ENCODE measurements at places on chromosomes 5 and 9.

- no peak for DNase-seq
Measured at GRCh38 chr9:755454-756381, 85.8 kb upstream of the DMRT1 start.

- DNase-seq = no peak
Measured at GRCh38 chr9:35870351-35870923, at the start of gene OR13J1. OR13J1 (minus strand) TSS chr9:35870401; CDS start chr9:35870401, 0 bp downstream.

- no peak for DNase-seq
Measured at GRCh38 chr5:5658226-5658625, 235.7 kb downstream of the ICE1 start.

- DNase-seq = peak; percentile 25
Measured at GRCh38 chr5:122192497-122193496, 63.5 kb downstream of the ZNF474 start.

DNA sequence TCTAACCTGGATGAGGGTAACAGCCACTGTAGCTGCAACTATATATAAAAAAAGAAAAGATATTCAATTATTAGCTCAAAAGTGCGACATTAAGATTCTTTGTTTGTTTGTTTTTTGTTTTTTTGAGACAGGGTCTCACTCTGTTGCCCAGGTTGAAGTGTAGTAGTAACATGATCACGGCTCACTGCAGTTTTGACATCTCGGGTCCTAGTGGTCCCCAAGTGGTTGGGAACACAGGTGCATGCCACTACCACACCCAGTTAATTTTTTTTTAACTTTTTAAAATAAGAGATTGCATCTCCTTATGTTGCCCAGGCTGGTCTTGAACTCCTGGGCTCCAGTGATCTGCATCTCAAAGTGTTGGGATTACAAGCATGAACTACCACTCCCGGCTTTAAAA lies 61.8 kb downstream of the MEF2C start:
- DNase-seq = no peak

- no peak for DNase-seq
Measured at GRCh38 chr5:152593388-152593787, 188.3 kb upstream of the NMUR2 start.

DNA sequence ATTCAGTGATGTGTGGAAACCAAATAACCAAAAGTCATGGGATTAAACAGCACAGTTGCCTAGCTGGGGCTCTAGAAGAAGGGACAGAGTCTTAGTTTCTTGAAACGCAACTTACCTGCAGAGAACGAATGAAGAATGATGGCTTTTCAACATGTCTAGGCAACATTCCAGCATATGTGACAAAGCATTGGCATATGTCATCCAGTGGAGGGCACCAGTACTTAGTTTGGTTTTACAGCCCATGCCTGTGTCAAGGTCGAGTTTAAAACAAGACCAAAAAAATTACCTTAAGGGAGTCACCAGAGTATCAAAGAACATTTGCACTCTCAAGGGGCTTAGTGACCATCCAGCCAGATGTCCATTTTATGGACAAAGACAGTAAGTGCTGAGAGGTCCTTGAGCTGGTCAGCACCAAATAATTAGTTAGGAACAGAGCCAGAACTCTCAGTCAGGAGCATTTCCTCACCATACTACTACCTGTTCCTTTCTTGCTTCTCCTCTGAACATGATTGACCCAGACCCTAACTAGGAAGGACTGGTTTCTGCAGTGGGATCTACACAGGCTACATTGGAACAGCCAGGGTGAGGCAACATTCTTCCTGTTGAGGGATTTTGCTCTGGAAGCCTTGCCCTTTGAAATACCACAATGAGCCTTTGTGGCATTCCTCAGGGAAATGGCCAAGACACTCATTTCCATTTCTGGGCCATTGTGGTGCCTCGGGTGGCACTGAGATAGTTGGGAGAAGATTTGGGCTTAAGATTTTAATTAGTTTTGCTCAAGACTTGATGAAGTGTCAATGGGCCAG lies 75.4 kb upstream of the ANKH start:
- DNase-seq = no peak

GRCh38 chr5:89706731-89707130 lies 702.8 kb downstream of the CETN3 start:
- DNase-seq = no peak

DNA sequence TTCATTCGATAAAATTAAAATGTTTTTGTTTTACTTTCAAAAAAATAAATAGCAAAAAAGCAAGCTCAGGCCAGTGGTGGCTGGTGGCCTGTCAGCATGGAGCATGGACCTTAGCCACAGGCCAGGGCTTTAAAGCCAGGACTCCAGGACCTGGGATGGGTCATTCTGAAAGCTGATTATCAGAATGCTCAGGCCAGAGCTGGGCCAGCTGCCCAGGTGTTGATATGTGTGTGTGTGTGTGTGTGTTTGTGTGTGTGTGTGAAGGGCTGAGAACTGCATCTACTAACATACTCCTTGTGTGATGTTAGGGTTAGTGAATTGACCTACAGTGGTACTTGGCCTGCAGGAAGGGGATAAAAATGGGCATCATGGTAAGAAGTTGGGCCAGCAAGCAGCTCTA lies 21.5 kb downstream of the PALM2AKAP2 start:
- no peak for DNase-seq

DNA sequence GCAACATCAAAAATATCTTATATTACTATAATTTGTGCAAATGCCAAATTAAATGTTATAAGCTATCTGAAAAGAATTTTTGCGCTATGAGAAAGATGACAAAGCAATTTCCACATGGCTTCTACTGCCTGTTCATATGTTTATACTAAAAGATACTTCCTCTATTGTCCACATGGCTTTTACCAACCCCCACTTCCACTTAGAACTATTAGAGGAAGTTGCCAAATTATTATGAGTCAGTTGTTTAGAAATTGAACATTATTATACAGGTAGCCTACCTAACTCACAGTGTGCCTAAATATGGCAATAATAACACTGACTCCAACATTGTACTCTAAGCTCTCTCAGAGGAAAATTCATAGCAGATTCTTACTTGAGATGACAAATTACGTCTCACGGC lies 37.6 kb upstream of the SLC27A6 start:
- no peak for DNase-seq

GRCh38 chr5:120632430-120632829 lies 168.3 kb downstream of the PRR16 start:
- no peak for DNase-seq

DNA sequence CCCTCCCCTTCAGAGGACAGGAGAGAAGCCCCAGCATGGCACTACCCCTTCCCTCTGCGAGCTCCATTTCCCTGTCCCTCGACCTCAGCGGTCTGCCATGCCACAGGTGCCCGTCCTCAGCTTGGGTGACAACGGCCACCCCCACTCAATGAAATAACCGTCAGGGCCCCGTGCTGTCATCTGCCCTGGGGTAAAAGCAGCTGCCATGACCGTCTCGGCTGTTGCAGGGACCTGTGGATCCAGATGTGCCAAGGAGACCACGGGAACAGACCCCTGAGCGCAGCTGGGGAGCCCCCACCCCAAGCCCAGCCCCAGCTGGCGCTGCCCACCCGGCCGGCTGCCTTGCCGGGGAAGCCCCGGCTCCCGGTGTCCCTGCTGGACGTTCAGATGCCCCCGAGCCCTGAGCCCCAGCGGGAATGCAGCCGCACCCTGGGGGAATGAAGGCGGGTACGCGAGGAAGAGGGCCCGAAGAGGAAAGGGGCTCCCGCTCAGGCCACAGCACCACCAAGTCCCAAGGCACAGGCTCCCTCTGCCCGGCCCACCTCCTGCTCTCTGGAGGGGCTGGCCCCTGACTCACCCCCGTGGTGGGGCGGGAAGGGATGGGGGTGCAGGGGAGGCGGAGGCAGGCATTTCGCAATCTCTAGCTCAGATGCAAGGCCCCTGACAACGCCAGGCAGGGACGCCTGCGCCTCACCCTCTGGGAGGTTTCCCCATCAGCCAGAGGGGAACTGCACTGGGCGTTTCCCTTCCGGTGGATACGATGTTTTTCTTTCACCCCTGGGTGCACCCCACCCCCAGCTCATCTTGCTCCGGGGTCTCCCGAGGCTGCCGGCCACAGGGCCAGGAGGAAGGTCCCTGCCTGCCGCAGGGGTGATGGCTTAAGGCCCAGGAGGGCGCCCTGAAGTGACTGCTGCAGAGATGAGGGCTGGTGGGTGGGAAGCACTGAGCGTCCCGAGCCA lies 49.2 kb downstream of the NACC2 start:
- DNase-seq = no peak

DNA sequence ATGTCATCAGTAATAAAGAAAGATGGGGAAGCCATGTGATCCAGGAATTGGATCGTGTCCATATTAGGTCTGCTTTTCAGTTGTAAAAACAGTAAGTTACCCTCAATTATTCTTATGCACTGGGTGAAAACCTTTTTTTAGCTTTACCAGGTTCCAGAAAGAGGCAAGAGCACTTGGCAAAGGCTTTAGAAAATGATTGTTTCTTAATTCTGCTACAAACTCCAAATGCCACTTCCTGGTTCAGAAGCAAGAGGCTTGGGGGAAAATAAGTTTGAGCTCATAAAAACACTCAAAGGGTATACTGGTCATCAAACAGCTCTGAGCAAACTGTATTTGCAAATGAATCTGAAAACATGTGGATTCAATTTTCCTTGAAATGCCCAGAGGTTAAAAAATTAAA lies 615.6 kb downstream of the EBF1 start:
- DNase-seq = no peak

- no peak for DNase-seq
Measured at GRCh38 chr9:91555132-91555531, 131.5 kb upstream of the NFIL3 start.

GRCh38 chr5:150043657-150044328 lies 42.6 kb downstream of the CSF1R start:
- no peak for DNase-seq

DNA sequence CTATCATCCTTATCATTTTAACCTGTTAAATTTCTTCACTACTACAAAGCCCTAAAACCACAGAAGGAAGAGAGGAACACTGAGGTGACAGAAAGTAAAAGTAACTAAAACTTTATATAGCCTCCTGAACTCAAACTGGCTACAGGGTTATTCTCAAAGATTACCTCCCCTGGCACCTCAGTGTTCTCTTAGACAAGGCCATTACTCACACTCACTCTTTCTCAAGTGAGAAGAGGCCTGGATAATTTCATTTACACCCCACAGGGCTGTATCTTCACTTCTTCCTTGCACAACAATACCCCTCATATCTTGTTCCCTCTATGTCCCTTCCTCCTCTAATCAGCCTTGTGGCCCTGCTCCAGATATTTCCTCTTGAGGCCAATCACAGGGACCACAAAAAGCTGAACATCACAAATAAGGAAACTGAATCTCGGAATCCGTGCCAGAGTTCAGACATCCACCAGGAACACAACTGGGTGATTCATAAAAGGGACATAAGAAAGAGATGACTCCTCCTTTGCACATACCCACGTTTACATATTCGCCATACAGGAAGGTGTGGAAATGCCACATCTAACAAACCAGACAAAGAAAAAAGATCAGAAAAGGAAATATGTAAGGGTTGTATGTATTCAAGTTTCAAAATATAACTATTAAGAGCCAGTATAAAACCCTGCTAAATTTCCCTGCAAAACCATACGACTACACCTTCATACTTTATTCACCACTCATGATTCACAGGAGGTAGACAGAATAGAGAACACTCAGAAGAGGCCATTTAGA lies 1.7 kb upstream of the KLHL3 start:
- no peak for DNase-seq

DNA sequence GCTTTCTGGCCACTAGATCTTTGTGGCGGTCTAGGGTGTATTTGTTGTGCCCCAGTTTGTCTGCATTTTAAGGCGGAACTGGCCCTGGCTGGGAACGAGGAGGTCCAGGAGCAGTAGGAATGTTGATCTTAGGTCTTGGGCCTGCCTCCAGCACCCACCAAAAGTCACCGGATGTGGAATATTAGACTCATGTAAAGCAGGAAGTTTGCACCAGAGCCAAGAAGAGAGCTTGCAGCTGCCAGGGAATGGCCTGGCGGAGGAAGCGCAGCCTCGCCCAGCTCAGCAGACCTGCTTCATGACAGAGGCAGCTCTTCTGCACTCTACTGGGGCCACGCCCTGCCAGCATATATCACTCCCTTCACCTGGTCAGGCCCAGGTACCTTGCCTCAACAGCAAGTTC lies 3.3 kb downstream of the GPX3 start:
- no peak for DNase-seq

DNA sequence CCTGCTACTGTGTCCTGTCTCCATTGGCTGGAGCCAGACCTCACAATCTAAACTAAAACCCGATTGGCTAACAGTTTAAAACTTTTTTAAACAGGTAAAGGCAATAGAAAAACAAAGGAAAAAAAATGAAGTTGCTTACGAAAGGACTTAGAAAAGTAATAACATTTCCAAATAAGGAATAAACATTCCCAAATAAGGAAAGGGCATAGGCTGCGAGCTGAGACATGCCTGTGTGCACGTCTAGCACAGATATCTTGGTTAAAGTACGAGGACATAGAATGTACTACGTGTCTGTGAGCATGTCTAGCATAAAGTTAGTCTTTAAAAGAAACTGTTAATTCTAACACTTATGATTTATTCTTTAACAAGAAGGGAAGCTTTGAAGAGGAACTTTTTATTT lies 15.3 kb upstream of the FAM120A start:
- DNase-seq = no peak

DNA sequence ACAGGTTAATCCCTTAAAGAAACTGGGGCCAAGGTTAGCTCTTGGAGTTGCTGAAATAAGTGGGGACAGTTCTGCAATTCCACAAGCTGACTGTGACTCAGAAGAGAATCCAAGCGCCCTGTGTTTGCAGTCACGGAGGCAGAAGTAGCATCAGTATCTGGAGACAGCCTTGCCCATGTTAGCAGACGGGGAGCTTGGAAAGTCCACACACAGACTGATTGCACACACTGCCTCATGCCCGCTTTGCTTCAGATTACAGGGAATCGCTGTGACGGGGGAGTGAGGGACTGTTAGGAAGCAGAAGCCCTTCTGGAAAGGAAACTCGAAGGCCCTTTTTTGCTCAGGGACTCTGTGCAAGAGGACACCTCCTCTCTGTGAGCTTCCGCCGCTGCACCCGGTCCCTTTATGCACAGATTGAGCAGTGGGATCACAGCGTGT lies 30.9 kb upstream of the PPP1R26 start:
- DNase-seq = no peak

GRCh38 chr5:164364237-164365208 lies 859.1 kb downstream of the MAT2B start:
- DNase-seq = no peak

DNA sequence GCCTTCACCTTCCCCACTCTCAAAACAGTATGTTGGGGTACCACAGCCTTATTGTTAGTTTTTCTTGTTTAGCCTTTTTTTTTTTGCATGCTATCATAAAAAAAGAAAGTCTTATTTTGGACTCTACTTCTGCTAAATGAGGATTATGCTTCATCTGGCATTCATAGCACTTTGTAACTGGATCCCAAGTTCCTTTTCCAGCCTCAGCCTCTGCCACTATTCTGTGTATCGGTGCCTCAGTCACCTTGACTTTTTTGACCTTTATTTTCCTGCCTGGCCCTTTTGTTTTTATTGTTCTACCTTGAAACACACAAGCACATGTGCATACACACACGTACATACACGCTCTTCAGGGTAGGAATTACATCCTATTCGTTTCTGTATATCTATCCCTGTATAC lies 8.5 kb upstream of the MAML1 start:
- DNase-seq = no peak

GRCh38 chr5:4698596-4698995 lies 441.5 kb upstream of the ADAMTS16 start:
- DNase-seq = no peak
